ENCODE measurements at places on chromosomes 3 and 15. TPM values are rescaled to one million over a fixed set of nuclear protein-coding genes. Genes with fewer than 3 reads are reported as not detected.

DNA sequence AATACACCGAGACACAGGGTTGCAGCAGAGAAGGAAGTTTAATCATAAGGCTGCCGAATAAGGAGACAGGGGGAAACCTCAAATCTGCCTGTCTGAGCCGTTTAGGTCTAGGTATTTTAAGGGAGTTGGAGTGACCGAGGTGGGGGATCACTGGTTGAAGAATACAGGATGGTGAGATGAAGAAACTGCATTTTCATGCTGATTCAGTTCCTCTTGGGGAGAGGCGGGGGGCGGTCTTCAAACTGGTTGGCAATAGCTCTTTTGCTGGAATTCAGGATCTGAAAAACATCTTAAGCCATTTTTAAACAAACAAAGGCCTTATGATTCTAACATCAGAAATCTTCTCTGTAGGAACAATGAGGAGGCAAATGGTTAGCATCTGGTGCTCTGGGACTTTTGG, 699.5 kb upstream of the CFAP20DC start:
- peak; percentile 30 for DNase-seq

- no peak for DNase-seq
Observed at GRCh38 chr15:22978691-22979237, 1.4 kb downstream of the CYFIP1 start.

DNA sequence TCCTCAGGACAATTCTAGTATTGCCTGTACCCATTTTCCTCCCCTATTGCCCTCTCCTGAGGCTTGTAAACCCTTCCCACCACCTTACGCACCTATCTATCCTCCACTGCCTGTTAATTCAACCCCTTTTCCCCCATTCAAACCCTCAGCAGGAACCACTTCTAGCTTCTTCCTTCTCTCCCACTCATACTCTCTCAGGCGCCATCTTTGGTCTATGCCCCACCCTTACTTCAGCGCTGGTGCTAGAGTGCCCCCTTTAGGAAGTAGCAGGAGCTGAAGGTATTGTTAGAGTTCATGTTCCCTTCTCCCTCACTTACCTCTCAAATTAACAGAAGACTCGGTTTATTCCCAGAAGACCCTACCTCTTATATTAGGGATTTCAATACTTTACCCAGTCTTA, 121.8 kb upstream of the NLGN1 start:
- no peak for DNase-seq

DNA sequence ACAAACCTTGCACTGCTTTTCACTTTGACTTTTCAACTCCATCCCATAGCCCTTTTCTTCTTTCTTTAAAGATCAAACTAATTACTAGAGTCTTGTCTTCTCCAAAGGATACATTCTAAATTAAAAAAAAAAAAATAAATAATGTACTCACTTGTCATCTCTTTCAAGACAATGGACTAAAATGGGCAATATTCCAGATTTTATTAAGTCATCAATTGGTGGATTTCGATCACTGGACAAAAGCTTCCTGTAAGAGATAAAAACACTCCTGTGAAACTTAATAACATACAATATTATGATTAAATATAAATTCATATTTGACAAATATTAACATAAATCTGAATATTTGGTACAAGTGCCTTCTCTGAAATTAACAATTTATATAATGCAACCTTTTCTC, 34.1 kb downstream of the KPNA4 start:
- DNase-seq: no peak

DNA sequence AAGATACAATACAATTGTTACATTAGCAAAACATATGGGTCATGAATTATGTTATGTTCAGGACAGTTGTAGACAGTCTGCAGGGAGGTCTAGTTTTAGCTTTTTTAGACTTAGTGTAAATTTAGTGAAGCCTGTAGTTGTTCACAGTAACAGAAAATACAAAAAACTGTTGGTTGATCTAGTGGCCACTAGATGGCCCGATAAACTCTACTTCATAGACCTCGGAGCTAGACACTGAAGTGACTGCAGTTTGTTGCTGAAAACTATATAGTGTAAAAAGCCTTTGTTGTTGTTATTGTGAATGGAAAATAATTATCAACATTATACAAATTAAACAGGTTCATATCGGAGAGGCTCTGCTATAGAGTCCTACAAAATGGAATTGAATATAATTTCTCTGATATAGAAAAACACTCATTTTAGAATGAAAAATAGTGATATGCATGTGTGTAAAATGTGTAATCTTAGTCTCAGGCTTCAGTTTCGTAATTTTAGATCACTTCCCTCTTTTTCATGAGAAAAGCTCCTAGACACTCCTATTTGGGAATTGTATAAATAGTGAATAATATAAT, 18.3 kb downstream of the MAGEL2 start:
- DNase-seq: no peak

RARRES1 gene
- 7.0 TPM for total RNA-seq

ATXN7 gene
- total RNA-seq: 83.8 TPM

THBS1 gene
- 442 TPM for total RNA-seq
